Forelimb muscle (tissue), 1 donor: ENCODE measurements at places on chromosomes 6 and 20. TPM values are rescaled to one million over a fixed set of nuclear protein-coding genes. Genes with fewer than 3 reads are reported as not detected.

DNA sequence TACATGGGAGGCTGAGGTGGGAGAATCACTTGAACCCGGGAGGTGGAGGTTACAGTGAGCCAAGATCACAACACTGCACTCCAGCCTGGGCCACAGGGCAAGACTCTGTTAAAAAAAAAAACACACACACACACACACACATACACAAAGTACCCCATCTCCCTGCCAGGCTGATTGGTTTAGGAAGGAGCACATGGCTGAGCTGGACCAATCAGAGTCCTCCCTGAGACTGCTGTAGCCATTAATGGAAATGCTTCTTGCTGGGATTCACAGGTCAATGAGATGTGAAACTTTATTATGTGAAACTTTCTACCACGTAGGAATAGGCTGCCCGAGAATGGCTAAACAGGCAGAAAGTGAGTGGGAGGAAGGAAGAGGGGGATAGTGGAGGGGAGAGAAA, 2.9 kb downstream of the TREM1 start:
- no peak for DNase-seq

- no peak for DNase-seq
Measured at GRCh38 chr6:11497107-11497506, 40.4 kb upstream of the TMEM170B start.

DNA sequence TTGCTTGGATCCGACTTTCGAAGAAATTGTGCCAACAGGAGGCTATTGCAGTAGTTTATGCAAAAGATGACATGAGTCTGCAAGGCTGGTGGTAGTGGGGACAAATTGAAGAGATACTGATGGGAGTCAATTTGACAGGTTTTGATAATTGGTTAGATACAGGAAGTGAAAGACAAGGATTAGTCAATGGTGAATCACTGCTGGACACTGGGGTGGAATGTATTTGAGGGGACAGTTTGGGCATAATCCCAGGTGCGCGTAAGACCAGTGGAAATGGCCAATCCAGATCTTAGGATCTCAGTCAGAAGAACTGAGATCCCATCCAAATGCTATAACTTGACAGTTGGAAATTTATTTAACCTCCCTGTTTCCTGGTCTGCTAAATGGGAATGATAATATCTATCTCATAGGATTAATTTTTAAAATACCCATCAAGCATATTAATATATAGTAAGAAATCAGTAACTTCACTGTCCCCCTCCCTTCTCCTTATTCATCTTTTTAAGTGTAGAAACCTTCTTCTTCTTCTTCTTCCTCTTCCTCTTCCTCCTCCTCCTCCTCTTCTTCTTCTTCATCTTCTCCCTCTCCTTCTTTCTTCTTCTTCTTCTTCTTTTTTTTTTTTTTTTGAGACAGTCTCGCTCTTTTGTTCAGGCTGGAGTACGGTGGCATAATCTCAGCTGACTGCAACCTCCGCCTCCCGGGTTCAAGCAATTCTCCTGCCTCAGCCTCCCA, 30.9 kb upstream of the ERVFRD-1 start:
- no peak for DNase-seq

DNA sequence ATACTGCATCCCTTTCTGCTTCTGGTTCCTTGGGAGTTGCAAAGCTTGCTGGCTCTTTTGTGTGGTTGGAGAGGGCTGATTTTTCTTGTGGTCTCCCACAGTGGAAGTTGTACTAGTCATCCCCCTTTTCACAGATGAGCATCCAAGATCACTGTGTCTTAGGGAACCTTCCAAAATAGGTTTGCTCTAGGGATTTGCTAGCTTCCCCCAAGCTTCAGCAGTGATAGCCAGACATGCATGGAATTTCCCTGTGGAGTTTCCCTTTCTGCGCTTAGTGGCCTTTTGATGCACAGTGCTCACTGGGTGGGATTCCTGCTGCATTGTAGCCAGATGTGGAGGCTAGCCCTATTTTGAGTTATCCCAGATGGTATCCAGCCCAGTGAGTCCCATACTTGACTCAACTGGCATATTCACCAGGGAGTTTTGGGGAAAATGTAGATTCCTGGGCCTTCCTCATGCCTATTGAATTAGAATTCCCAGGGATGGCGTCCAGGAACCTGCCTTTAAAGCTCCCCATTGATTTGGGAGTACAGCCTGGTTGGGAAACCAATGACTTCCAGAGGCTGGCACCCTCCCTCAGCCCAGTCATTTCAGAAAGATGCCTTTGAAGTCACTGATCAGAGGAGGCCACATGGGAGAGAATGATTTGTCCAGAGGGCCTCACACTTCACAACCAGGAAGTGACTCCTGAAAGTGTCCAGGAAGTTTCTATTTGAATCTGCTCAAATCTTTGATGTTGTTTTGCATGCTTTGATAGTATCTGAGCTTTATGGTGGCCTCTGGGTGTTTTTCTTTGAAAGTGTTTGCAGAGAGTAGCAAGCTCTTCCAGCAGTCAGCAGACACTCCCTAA, 25.9 kb downstream of the PPARD start:
- DNase-seq = no peak

GRCh38 chr20:25039697-25040437, 18.1 kb downstream of the ACSS1 start:
- peak; percentile 75 for DNase-seq

GRCh38 chr6:155412335-155412734, 43.3 kb downstream of the NOX3 start:
- no peak for DNase-seq

GRCh38 chr6:56246541-56246880, 869 bp downstream of the COL21A1 start:
- DNase-seq = no peak

- no peak for DNase-seq
Measured at GRCh38 chr6:84432619-84433018, 205.2 kb upstream of the CEP162 start.

DNA sequence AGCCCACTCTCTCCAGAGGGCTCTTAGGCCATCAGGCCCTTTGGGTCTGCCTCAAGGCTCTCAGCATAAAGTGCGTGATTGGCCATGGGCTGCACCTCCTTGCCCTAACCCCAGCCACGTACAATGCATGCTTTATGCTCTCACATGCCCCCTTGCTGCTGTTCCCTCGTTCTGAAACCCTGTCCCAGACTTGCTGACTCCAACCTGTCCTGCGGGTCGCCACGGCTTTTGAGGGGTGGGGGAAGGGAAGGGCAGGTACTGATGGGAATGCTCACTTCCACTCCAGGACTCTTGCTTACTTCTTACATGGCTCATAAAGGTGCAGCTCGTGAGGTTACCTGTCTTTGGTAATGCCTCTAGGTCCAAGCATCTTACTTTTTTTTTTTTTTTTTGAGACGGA, 6.0 kb downstream of the ARMC12 start:
- no peak for DNase-seq

DNA sequence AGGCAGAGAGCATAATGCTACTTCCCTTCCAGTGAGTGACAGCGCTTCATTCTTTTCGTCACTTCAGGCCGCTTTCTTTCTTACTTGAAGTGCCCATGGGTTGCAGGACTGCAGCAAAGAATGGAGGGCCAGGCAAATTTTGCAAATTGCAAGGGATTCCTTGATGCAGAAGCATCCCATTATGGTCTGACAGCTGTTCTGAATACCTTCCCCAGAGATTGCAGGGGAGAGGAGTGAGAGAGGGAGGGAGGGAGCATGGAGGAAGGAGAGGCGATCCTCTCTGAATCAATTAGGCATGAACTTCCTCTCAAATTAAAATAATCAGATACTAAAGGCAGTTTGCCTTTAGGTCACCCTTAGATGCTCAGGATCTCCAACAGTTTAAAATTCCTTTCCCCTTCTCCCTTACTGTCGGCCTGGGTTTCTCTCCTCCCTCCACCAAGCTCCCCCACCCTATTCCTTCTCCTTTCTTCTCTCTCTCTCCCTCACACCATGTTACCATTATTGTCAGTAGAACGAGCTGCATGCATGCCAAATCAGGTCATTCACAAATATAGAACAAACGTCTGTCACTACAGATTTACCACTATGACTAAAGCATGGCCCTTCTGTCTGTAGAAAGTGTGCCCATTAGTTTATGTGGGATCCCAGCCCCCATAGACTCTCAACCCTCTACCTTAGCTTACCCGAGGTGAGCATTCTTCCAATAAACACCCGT, 289.2 kb downstream of the CD83 start:
- no peak for DNase-seq

- DNase-seq = no peak
Measured at GRCh38 chr20:33859157-33859695, 48.1 kb downstream of the CHMP4B start.

DNA sequence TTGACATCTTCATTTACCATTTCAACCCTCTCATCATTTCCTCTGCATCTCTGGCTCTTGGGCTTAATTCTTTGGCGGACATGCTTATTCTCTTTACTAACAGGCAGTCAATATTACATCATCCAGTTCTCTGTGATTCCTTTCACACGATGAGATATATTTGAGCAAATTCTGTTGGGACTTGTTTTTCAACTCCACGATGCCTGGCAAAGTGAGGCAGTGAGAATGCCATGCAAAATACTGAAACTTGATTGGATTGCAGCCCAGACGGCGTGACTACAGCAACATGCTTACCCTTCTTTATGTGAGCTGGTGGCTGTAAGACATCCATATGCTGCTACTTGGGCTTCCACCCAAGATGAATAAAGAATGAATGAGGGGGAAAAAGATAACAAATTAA, 101.7 kb upstream of the SPACA1 start:
- no peak for DNase-seq

GRCh38 chr20:50032955-50033666, 50.3 kb downstream of the SNAI1 start:
- no peak for DNase-seq

- DNase-seq = no peak
Measured at GRCh38 chr6:169573883-169574282, 127.9 kb downstream of the WDR27 start.

- DNase-seq = no peak
Measured at GRCh38 chr20:19008497-19008896, 194.9 kb downstream of the SCP2D1 start.

DNA sequence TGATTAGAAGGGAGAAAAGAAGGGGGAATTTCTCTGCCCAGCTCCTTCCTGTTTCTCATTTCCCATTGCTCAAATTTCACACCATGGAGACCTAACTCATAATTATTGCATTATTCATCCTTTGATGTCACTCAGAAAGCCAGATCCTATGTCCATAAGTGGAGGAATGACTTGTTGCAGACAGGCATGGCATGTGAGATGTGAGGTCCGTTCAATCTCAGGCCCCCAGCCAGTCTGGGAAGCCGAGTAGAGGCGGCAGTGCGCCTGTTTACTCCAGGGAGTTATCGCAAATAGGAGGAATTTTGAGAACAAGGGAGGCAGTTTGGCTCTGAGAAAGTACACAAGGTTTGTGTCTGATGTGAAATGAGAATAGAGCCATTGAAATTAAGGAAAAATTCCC, 26.9 kb upstream of the MOCS1 start:
- no peak for DNase-seq

DNA sequence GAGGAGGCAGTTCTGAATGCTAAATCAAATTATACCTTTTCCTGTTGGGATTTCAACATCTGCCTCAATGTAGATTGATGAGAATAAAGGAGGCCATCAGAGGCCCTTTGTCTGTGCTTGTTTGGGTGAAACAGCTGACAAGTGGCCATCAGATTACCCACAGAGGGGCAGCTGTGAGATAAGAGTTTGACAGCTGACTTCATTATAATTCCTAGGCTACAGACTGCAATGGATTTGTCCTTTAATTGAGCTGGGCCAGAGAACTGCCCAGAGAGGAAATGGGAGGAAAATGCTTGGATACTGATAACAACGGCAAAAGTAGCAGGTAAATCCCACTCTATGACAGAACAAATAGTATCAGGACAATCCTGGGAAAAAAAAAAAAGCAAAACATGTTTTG, 649.4 kb downstream of the HDGFL1 start:
- DNase-seq = no peak

GRCh38 chr20:61355585-61355984, 103.5 kb downstream of the CDH4 start:
- no peak for DNase-seq

DNA sequence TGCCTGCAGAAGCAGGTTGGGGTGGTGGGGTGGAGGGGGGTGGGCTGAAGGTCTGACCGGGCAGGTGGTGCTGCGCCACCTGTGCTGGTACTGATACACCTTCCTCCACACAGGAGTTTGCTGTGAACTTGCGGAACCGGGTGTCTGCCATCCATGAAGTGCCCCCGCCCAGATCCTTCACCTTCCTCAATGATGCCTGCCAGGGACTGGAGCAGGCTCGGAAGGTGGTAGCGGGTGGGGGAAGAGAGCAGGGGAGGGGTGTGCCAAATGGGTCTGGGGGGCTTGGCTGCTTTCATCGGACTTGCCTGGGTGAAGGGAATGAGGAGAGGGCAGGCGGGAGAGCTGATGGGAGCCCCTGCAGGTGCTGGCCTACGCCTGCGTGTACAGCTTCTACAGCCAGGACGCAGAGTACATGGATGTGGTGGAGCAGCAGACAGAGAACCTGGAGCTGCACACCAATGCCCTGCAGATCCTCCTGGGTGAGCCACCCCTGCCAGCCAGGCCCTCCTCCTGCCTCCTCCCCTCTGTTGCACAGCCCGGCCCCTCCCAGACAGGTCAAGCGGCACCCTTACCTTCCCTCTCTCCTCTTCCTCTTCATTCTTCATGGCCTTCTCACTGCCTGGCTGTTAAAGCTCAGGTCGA, 6.7 kb downstream of the DNPH1 start:
- DNase-seq = no peak

DNA sequence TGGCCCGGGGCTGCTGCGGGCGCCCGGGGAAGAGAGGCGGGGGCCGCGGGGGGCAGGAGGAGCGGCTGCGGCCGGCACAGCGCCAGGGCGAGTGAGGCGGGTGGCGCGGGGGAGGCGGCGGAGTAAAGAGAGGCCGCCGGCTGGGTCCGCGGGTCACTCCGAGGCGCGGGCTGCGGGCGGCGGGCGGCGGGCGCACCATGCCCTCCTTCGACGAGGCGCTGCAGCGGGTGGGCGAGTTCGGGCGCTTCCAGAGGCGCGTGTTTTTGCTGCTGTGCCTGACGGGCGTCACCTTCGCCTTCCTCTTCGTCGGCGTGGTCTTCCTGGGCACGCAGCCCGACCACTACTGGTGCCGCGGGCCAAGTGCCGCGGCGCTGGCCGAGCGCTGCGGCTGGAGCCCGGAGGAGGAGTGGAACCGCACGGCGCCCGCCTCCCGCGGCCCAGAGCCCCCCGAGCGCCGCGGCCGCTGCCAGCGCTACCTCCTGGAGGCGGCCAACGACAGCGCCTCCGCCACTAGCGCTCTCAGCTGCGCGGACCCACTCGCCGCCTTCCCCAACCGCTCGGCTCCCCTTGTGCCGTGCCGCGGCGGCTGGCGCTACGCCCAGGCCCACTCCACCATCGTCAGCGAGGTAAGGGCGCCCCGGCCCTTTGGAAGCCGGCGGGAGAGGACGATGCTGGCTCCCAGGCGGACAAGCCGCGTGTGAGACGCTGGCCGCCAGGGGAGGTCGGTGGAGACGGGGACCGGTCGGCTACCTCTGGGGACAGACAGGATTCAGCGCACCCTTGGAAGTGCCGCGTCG, at the start of gene SLC22A3:
TSS of gene SLC22A3 (plus strand) at position 156 of the 797 bp plus-strand sequence. CDS start at position 198, 42 bp downstream.
- no peak for DNase-seq

GRCh38 chr20:52303281-52303950, 111.8 kb upstream of the ZFP64 start:
- DNase-seq = no peak

Gene TMEM170B
- 6.1 TPM for polyA plus RNA-seq

Gene MICA
- 5.1 TPM for polyA plus RNA-seq

Gene EGFL8
- 25.9 TPM for polyA plus RNA-seq

Gene PEX6
- polyA plus RNA-seq = 15.0 TPM

Gene LY6G5C
- 2.7 TPM for polyA plus RNA-seq

Gene SLC17A9
- 0.54 TPM for polyA plus RNA-seq

Gene SLC17A1
- polyA plus RNA-seq = not detected

Gene SCAF8
- 30.7 TPM for polyA plus RNA-seq

Gene TINAG
- not detected for polyA plus RNA-seq

Gene KHDRBS2
- polyA plus RNA-seq = 0.18 TPM

Gene PHACTR2
- 29.7 TPM for polyA plus RNA-seq
